ENCODE measurements at places on chromosomes 12 and 14.

- DNase-seq: no peak
These were observed 10.6 kb downstream of the ITGB7 start for GRCh38 chr12:53196486-53196885.

- no peak for DNase-seq
These were observed 47.2 kb downstream of the SVOP start for GRCh38 chr12:108973629-108974152.

DNA sequence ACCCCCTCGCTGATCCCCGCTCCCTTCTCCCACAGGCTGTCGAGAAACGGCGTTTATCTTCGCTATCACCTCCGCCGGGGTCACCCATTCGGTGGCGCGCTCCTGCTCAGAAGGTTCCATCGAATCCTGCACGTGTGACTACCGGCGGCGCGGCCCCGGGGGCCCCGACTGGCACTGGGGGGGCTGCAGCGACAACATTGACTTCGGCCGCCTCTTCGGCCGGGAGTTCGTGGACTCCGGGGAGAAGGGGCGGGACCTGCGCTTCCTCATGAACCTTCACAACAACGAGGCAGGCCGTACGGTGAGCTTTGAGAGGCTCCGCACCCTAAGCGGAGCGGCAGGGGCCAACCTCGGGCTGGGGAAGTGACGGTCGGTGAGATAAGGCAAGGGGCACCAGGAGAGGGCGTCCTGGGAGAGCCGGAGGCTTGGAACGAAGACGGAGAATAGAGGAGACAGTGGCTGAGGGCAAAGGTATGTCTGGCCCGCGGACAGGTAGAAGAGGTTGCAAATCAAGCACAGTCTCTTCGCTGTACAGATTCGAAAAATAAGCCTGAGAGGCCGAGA lies 2.3 kb downstream of the WNT1 start:
- no peak for DNase-seq

DNA sequence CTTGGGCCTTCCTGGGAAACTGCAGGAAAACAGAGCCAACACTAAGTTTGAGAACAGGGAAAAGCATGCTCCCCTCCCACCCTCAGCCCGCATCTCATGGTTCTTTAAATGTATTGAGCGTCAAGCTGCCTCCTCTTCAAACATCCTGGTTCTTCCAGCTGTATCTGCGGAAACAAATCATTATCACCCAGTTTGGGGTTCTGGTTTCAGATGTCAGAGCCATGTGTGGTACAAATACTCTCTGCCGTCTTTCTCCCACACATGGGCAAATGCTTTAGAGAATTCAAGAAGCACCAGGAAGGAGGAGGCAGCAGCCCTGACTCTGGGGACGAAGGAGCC lies 29.1 kb downstream of the JDP2 start:
- DNase-seq: no peak

DNA sequence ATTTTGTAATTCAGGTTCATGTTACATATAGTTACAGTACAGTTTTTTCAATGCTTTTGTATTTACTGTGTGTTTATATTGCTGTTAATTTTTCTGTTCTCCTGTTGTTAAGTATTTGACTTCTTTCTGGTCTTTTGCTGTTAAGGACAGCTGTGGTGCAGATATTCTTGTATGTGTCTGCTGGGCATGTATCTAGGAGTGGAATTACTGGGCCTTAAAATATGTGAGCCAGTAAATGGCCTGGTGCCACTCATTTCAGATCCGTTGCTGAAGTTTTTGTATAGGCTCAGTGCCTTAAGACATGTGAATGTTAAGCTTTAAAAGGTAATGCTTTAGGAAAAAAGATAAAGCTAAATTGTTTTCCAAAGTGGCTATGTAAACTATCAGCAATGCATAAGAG lies 87.3 kb downstream of the TTLL5 start:
- DNase-seq: no peak

DNA sequence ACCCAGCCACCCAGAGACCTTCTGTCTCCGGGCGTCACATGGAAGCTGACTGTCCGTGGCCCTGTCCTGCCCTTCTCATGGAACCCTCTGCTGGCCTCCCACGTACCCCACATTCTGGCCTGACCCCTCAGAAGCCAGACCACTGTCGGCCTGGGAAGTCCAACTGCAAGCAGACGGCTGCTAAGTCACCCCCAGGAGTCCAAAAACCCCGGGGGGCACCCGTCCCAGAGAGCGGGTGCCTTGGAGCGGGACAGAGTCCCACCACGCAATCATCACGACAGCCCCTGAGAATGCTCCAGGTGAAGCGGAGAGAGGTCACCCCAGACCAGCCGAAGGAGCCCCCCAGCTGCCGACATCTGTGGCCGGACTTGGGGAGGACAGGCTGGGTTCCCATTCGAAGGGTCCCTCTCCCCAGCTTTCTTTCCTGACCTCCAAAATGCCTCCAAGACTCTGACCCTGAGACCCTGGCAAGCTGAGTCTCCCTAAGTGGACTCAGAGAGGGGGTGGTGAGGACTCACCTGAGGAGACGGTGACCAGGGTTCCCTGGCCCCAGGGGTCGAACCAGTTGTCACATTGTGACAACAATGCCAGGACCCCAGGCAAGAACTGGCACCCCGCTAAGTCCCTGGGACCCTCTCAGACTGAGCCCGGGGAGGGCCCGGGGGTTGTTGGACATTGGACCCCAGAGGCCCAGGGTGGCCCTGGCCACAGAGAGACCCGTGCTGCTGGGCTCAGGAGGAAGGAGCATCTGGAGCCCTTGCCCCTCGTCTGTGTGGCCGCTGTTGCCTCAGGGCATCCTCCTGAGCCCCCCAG lies 337.1 kb downstream of the TMEM121 start:
- DNase-seq: no peak

GRCh38 chr12:1479645-1480044 lies 114.7 kb downstream of the FBXL14 start:
- no peak for DNase-seq

GRCh38 chr12:63276537-63277365 lies 125.8 kb upstream of the AVPR1A start:
- DNase-seq: peak; percentile 10

DNA sequence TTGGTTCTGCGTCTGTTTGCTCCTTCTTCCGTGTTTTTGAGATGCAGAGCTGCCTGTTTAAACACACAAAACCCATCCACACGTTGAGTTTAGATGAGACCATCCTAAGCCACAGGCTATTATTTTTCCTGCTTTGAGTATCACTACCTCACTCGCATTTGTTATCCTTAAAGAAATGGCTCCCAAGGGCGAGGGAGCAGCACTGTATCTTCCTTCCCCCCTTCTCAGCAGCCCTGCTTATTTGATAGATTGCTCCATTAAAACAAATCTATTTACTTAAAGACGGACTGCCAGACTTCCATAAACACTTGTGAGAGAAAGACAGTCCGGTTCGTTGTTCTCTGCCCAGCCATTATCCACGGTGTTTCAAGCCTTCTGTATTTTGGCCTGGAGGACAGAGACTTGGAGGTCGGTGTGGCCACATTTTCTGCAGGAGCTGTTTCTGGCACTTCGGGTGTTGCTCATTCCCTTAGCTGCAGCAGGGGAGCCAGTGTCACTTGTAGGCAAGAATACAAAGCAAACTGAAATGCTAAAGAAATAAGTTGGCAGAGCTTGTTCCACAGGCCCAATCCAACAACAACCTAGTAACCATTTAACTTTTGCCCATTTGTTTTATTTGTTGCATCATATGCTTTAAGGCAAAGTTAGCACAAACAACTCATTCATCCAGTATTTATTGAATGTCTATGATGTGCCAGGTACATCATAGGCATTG lies 275.4 kb downstream of the TTC6 start:
- DNase-seq: no peak

- no peak for DNase-seq
These were observed 141.4 kb downstream of the ADGRD1 start for GRCh38 chr12:131094831-131095805.

GRCh38 chr12:108609537-108610335 lies 11.9 kb upstream of the TMEM119 start:
- no peak for DNase-seq

DNA sequence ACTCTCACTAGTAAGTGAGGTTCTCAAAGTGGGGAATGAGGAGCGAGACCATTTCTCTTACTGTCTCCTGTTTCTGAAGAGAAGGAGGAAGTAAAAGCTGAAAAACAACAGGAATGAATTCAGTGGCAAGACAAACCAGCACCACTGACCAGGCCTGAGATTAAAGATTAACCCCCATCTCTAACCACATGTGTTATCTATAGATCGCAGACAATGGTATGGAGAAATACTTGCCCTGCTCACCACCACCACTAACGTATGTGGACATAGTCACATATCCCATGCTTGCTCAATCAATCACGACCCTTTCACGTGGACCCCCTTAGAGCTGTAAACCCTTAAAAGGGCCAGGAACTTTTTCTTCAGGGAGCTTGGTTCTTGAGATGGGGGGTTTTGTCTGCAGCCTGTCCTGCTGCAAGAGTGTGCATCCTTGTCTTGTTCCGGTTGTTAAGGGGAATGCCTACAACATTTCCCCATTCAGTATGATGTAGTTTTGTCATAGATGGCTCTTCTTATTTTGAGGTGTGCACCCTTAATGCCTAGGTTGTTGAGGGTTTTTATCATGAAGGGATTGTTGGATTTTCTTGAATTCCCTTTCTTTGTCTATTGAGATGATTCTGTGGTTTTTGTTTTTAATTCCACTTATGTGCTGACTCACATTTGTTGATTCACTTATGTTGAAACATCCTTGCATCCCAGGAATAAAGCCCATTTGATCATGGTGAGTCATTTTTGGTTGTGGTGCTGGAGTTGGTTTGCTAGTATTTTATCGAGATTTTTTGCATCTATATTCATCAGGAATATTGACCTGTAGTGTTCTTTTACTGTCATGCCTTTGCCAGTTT lies 698.8 kb upstream of the LMO3 start:
- no peak for DNase-seq

DNA sequence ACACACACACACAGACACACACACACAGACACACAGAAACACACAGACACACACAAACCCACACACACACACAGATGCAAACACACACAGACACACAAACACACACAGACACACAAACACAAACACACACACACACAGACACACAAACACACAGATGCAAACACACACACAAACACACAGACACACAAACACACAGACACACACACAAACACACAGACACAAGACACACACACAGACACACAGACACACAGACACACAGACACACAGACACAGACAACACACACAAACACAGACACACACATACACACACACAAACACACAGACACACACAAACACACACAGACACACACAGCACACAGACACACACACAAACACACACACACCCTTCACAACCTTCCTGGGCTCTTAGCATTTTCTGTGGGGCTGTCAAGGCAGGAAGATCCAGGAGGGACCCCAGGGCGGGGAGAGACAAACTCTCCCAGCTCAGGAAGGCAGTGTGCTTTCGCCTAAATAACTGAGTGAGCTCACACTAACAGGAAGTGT lies 24.2 kb upstream of the INF2 start:
- no peak for DNase-seq

- no peak for DNase-seq
These were observed 41.8 kb downstream of the DDX51 start for GRCh38 chr12:132102297-132102696.

DNA sequence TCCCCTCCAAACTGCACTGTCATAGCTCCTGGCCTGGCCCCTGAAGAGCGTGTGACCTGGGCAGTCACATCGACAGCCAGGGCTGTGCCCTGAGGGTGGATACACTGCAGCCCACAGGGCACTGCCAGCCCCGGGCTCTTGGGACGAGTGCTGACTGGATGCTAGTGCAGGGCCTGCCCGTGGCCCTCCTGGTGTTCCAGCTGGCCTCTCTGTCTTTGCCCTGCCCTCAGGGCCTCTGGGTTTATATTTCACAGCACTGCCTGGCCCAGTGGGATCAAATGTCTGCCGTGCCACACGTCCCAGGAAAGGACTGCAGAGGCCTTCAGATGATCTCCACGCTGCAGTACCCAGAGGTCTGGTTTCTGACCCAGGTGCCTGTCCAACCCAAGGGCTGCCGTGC lies 10.1 kb upstream of the CCDC197 start:
- no peak for DNase-seq

GRCh38 chr14:79064214-79064613 lies 894.0 kb downstream of the NRXN3 start:
- DNase-seq: no peak

DNA sequence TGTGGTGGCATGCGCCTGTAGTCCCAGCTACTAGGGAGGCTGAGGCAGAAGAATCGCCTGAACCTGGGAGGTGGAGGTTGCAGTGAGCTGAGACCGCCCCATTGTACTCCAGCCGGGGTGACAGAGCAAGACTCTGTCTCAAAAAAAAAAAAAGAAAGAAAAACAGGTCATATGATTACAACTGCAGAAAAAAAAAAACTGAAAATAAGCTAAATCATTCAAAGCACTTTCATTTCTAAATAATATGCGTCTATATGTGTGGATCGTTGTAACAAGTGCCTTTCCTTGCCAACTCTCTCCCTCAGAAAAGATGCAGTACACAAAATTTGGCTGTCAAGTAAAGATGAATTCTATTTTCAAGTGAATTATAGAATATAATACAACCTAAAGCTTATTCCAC lies 42.4 kb downstream of the ATXN2 start:
- DNase-seq: no peak

- DNase-seq: peak; percentile 27
These were observed 25.6 kb downstream of the TCTN1 start for GRCh38 chr12:110639336-110640141.

DNA sequence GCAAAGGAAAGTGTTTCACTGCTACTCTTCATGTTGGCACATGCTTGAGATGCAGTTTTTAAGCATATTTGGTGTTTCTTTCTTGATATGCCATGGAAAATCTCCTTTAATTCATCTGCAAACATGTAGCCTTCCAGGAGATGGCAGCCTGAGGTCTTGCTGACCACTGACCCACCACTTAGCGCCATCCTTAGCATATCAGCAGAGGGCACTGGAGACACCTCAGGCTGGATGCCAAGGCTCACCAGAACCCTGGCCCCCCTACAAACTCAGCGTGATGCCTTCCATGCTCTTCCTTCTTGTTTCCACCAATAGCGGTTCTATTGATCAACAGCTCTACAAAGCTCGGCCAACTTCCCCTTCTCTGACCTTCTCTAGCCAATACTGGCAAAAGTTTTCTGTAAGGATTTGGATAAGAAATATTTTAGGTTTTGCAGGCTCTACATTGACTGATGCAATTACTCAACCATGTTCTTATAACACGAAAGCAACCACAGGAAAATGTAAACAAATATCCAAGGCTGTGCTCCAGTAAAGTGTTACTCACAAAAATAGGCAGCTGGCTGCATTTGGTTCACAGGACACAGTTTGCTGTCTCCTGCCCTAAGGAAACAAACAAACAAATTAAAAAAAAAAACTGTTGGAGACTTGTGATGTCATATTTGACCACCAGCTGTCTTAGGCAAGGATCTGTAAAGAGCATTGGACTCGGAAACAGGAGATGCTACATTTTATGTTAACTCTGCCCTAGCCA lies 209.7 kb downstream of the SLC15A4 start:
- no peak for DNase-seq

- no peak for DNase-seq
These were observed 12.8 kb upstream of the FBRSL1 start for GRCh38 chr12:132477017-132477702.

GRCh38 chr12:21879312-21879711 lies 61.9 kb downstream of the ABCC9 start:
- DNase-seq: no peak

DNA sequence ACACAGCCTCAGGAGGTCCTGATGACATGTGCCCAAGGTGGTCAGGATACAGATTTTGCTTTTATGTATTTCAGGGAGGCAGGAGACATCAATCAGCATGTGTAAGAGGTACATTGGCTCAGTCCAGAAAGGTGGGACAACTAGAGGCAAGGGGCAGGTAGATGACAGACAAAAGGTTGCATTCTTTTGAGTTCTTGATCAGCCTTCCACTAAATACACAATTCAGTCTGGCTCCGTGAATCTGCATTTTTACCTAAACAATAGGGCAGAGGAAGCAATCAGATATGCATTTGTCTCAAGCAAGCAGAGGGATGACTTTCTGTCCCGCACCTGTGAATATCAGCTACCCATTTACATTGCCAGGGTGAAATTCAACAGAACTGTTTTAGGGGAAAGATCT lies 178.6 kb downstream of the KSR2 start:
- no peak for DNase-seq
